ENCODE measurements at places on chromosomes 5 and 9. TPM values are rescaled to one million over a fixed set of nuclear protein-coding genes. Genes with fewer than 3 reads are reported as not detected.

The FXN gene
- 21.2 TPM for total RNA-seq

The FAM153A gene
- total RNA-seq: not detected

The DCANP1 gene
- total RNA-seq: not detected

The IFNA21 gene
- not detected for total RNA-seq

The DAPK1 gene
- 119 TPM for total RNA-seq

The LCNL1 gene
- not detected for total RNA-seq

The RXFP3 gene
- not detected for total RNA-seq

DNA sequence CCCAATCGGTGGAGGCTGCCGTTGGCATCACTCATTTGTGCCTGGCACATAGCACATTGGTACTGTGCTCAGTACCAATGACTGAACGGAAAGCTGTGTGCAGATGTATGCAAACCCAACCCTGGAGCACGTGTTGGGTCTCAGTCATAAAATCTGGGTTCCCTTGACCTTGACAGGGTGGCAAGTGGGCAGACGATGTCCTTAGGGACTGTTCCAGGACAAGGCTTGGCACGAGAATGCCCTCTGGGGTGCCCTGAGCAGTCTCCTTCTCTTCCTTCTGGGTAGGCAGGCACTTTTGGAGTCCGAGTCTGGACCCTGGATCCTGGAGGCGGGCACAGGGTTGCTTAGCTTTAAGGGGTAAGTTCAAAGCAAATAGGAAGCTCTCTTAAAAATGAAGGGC, 75.8 kb downstream of the MACROH2A1 start:
- H3K27me3 ChIP-seq: no peaks in the 10 kb centered on the region
- no peak overlapping the region for H3K4me3 ChIP-seq
- no peak overlapping the region for H3K27ac ChIP-seq
- H3K36me3 ChIP-seq: no peaks in the 10 kb centered on the region

DNA sequence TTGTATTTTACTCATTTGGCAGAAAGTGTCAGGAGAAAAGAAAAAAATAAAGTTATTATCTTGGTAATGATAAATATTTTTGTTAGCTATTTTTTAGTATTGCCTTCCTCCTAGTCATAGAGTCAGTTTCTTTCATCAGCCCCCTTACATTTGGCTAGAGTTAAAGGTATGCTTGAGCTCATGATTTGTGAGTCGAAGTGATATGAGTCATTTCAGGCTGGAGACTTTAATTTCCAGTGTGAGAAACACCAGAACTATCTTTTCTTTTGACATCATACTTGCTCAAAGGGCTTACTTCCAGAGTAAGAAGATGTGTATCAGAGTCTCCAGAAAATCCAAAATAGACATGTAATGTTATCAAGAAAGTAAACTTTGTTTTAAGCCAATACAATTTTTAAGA, 746.7 kb upstream of the TYRP1 start:
- H3K4me3 ChIP-seq: no peak overlapping the region
- H3K27me3 ChIP-seq: no peaks in the 10 kb centered on the region
- DNase-seq: no peak
- H3K4me1 ChIP-seq: no peaks in the 10 kb centered on the region

- H3K4me3 ChIP-seq: no peak overlapping the region
- H3K27me3 ChIP-seq: no peaks in the 10 kb centered on the region
- H3K4me1 ChIP-seq: no peaks in the 10 kb centered on the region
- no peaks in the 10 kb centered on the region for H3K36me3 ChIP-seq
- no peak for DNase-seq
Observed at GRCh38 chr5:175689147-175689991, 31.5 kb downstream of the HRH2 start.

- H3K27me3 ChIP-seq: no peaks in the 10 kb centered on the region
- H3K4me1 ChIP-seq: no peaks in the 10 kb centered on the region
- H3K36me3 ChIP-seq: no peaks in the 10 kb centered on the region
- no peak overlapping the region for H3K4me3 ChIP-seq
Observed at GRCh38 chr5:112174959-112175594, 244.0 kb downstream of the EPB41L4A start.

DNA sequence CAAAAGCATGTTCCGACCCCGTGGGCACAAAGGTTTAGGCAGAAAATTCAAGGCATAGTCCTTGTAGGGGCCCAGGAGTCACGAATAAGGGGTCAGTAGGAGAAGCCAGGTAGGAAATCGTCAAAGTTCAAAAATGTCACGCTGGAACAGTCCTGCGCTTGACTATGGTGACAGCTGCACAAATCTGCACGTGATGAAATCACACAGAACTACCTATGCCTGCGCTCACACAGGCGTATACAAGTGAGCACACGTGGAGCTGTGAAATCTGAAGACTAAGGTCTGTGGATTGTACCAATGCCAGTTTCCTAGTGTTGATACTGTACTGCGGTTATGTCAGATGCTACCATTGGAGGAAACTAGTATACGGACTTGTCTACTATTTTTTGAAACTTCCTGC, 303.1 kb upstream of the PANK3 start:
- H3K4me3 ChIP-seq: no peak overlapping the region
- no peak for DNase-seq
- no peaks in the 10 kb centered on the region for H3K36me3 ChIP-seq
- no peaks in the 10 kb centered on the region for H3K27me3 ChIP-seq
- H3K27ac ChIP-seq: no peak overlapping the region

- no peak overlapping the region for H3K4me3 ChIP-seq
- no peak for DNase-seq
- H3K27ac ChIP-seq: no peak overlapping the region
- no peaks in the 10 kb centered on the region for H3K36me3 ChIP-seq
- no peaks in the 10 kb centered on the region for H3K27me3 ChIP-seq
- no peaks in the 10 kb centered on the region for H3K4me1 ChIP-seq
Observed at GRCh38 chr9:137809040-137809576, 68.5 kb upstream of the CACNA1B start.

- DNase-seq: no peak
- no peaks in the 10 kb centered on the region for H3K36me3 ChIP-seq
- H3K27ac ChIP-seq: no peak overlapping the region
Observed at GRCh38 chr9:80359941-80360881, 788.4 kb downstream of the TLE4 start.

GRCh38 chr5:150113047-150113744, 26.8 kb upstream of the CSF1R start:
- H3K4me1 ChIP-seq: no peaks in the 10 kb centered on the region
- no peak overlapping the region for H3K4me3 ChIP-seq
- no peak for DNase-seq
- peaks cover 4% of the 10 kb centered on the region for H3K27me3 ChIP-seq

- no peak overlapping the region for H3K27ac ChIP-seq
- no peaks in the 10 kb centered on the region for H3K4me1 ChIP-seq
- no peaks in the 10 kb centered on the region for H3K27me3 ChIP-seq
- no peak for DNase-seq
- no peak overlapping the region for H3K4me3 ChIP-seq
Observed at GRCh38 chr5:178323961-178324360, 91.4 kb upstream of the PHYKPL start.

GRCh38 chr9:73597039-73597438, 445.4 kb downstream of the ANXA1 start:
- H3K36me3 ChIP-seq: no peaks in the 10 kb centered on the region
- no peak for DNase-seq
- no peaks in the 10 kb centered on the region for H3K27me3 ChIP-seq
- H3K4me3 ChIP-seq: no peak overlapping the region
- H3K4me1 ChIP-seq: no peaks in the 10 kb centered on the region

GRCh38 chr9:136152543-136152866, 33.8 kb upstream of the TMEM250 start:
- H3K27me3 ChIP-seq: no peaks in the 10 kb centered on the region
- H3K36me3 ChIP-seq: no peaks in the 10 kb centered on the region
- no peak overlapping the region for H3K27ac ChIP-seq

GRCh38 chr9:103397868-103398600, 402.9 kb downstream of the CYLC2 start:
- no peaks in the 10 kb centered on the region for H3K27me3 ChIP-seq
- H3K4me3 ChIP-seq: no peak overlapping the region
- H3K4me1 ChIP-seq: no peaks in the 10 kb centered on the region
- no peak for DNase-seq
- no peak overlapping the region for H3K27ac ChIP-seq

- DNase-seq: no peak
- H3K36me3 ChIP-seq: no peaks in the 10 kb centered on the region
- H3K27me3 ChIP-seq: no peaks in the 10 kb centered on the region
- H3K4me3 ChIP-seq: no peak overlapping the region
Observed at GRCh38 chr9:133733421-133733795, 4.7 kb downstream of the SARDH start.

DNA sequence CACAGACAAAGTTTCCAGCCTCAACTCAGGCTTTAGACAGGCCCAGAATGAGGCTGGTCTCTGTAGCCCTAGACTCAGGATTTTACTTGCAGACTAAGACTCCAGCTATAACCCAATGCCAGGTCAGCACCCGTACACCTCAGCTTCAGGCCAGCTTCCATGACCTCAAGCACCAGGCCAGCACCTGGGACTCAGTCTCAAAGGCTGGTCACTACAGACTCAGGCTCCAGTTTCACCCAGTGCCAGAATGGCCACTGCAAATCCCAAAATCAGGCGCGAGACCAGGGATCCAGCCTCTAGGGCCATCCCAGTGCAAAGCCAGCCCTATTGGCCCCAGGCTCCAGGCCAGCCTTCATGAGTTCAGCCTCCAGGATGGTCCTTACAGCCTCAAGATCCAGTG, 44.9 kb downstream of the C9 start:
- no peaks in the 10 kb centered on the region for H3K36me3 ChIP-seq
- no peak overlapping the region for H3K27ac ChIP-seq
- DNase-seq: no peak
- H3K4me3 ChIP-seq: no peak overlapping the region
- no peaks in the 10 kb centered on the region for H3K27me3 ChIP-seq
- no peaks in the 10 kb centered on the region for H3K4me1 ChIP-seq

DNA sequence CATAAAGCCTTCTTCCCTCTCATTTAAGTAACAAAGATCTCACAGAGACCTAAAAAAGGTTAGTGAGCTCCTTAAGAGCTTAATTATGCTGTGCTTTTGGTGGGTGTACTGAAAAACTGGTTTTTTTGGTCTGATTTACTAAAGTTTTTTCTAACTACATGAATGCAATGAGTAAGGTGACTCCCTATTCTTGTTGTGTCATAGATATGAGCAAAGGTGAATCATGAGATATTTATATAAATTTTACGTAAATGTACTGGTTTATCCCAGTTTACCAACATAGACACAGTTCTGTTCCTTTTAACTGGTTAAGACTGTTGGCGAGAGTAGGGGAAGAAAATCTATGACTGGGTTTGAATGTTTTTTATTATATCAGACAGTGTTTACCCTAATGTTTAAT, 250.5 kb downstream of the NR2F1-AS1 start:
- no peak overlapping the region for H3K27ac ChIP-seq
- no peaks in the 10 kb centered on the region for H3K4me1 ChIP-seq
- no peaks in the 10 kb centered on the region for H3K36me3 ChIP-seq
- no peak overlapping the region for H3K4me3 ChIP-seq

GRCh38 chr5:147913786-147914185, 7.4 kb upstream of the C5orf46 start:
- H3K4me1 ChIP-seq: peaks cover 6% of the 10 kb centered on the region
- peak; percentile 54 for DNase-seq
- no peaks in the 10 kb centered on the region for H3K36me3 ChIP-seq
- H3K27me3 ChIP-seq: no peaks in the 10 kb centered on the region
- no peak overlapping the region for H3K4me3 ChIP-seq

DNA sequence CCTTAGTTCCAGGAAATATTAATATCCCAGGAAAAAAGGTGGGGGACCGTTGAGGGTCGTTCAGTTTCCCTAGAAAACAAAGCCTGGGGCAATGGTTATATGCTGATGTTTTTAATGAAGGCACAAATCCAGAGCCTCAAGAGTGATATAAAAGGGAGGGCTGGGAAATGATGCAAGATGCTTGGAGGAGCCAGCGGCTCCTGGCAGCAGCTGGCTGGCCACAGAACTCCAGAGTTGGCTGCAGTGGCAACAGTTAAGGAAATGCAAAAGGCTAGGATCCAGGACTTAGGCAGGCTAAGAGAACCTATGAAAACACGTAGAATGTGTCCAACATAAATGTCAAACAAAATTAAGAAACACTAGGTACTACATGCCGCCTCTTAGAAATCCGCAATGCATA, 31.0 kb upstream of the B4GALT1 start:
- H3K27ac ChIP-seq: no peak overlapping the region
- no peaks in the 10 kb centered on the region for H3K4me1 ChIP-seq
- H3K4me3 ChIP-seq: no peak overlapping the region
- H3K36me3 ChIP-seq: no peaks in the 10 kb centered on the region
- H3K27me3 ChIP-seq: peaks cover 8% of the 10 kb centered on the region

GRCh38 chr5:28961816-28962215, 1923.4 kb upstream of the CDH9 start:
- H3K4me1 ChIP-seq: no peaks in the 10 kb centered on the region
- H3K4me3 ChIP-seq: no peak overlapping the region
- no peak overlapping the region for H3K27ac ChIP-seq
- no peaks in the 10 kb centered on the region for H3K36me3 ChIP-seq
- no peak for DNase-seq

- no peak overlapping the region for H3K4me3 ChIP-seq
- no peaks in the 10 kb centered on the region for H3K27me3 ChIP-seq
- H3K36me3 ChIP-seq: no peaks in the 10 kb centered on the region
- H3K27ac ChIP-seq: no peak overlapping the region
Observed at GRCh38 chr5:88092358-88092757, 176.3 kb downstream of the TMEM161B start.

GRCh38 chr9:134455021-134455471, 128.8 kb downstream of the RXRA start:
- H3K36me3 ChIP-seq: no peaks in the 10 kb centered on the region
- H3K4me3 ChIP-seq: no peak overlapping the region
- H3K27ac ChIP-seq: peak overlapping the region; percentile 99
- no peaks in the 10 kb centered on the region for H3K27me3 ChIP-seq
- no peak for DNase-seq

- peaks cover 44% of the 10 kb centered on the region for H3K27me3 ChIP-seq
- no peaks in the 10 kb centered on the region for H3K4me1 ChIP-seq
- no peaks in the 10 kb centered on the region for H3K36me3 ChIP-seq
- H3K4me3 ChIP-seq: no peak overlapping the region
Observed at GRCh38 chr5:77669677-77670076, 31.2 kb upstream of the OTP start.

DNA sequence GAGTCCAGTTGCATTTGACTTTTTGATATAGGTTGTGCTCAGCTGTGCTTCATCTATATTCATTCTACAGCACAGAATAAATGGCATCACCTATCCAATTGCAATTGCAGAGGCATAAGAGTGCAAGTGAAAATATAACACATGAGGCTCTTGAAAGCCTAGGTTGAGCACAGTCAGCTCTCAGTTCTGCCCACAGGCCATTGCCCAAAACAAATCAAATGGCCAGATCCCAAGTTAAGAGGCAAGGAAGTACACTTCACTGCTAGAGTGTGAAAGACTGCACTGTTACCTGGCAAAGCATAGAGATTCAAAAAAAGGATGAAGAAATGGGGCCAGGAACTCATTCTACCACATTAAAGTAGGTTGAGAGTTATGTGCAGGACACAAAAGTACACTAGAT, 305.5 kb upstream of the SEMA6A start:
- no peaks in the 10 kb centered on the region for H3K4me1 ChIP-seq
- no peak for DNase-seq
- H3K36me3 ChIP-seq: no peaks in the 10 kb centered on the region

DNA sequence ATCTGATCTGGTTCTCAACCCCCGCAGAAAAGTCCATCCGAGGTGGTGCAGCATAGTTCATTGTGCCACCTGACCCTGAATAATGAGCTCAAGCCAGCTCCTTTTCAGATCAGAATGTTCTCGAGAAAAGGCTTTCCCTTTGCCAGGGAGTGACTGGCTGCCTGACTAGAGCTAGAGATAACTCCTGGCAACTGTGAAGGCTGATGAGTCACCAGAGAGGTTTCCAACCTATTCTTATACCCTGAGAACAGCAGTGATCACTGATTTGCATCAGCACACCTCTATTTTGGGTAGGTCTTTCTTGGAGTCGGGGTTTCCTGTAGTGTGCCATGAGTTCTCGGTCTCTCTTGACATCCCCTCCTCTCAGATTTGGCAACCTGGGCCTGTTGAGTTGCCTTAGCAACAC, 127.9 kb downstream of the PIK3R1 start:
- no peak overlapping the region for H3K27ac ChIP-seq
- H3K4me3 ChIP-seq: no peak overlapping the region
- no peaks in the 10 kb centered on the region for H3K36me3 ChIP-seq
- DNase-seq: peak; percentile 61

Data from endothelial cell of umbilical vein (primary cell).